Stimulated activated CD4-positive, alpha-beta T cell treated with anti-CD3 and anti-CD28 coated beads, Interleukin-15, amount 100 ng/mL, for 1 hour (primary cell): ENCODE measurements at places on chromosomes 2 and 18.

GRCh38 chr2:241818943-241819270 lies 9.9 kb downstream of the NEU4 start:
- no peak for DNase-seq

DNA sequence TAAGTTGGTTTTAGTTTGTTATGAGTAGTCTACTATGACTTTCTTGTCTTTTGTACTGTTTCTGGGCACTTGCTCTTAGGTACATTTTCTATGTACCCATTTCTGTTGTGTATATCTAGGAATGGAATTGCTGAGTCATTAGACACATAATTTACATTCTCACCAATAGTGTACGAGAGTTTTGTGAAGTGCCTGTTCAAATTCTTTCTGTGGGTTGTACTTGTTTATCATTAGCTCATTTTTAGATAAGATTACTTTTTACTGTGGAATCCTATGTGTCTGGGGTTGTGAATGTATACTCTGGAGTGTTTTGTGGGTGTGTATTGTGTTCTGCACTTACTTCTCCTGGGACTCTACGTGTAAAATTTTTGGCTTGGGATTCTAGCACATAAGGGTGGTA lies 36.6 kb upstream of the CD28 start:
- DNase-seq = no peak

- DNase-seq = no peak
Observed at GRCh38 chr2:111534910-111535352, 349.1 kb downstream of the ANAPC1 start.

GRCh38 chr2:210617732-210618330 lies 61.4 kb downstream of the CPS1 start:
- no peak for DNase-seq

- DNase-seq = no peak
Observed at GRCh38 chr18:31610286-31611205, 18.9 kb downstream of the TTR start.
